Endothelial cell (in vitro differentiated cells): ENCODE measurements at places on chromosomes 6 and 20.
A peak's percentile ranks its signal among the peaks of the same experiment; 100 is the strongest.

GRCh38 chr20:38170826-38171674, 6.0 kb upstream of the TGM2 start:
- no peak overlapping the region for H3K4me3 ChIP-seq
- H3K27ac ChIP-seq, result peak overlapping the region; percentile 13
- no peaks in the 10 kb centered on the region for H3K36me3 ChIP-seq
- peaks cover 23% of the 10 kb centered on the region for H3K4me1 ChIP-seq
- peaks cover 2% of the 10 kb centered on the region for H3K27me3 ChIP-seq

- peak overlapping the region; percentile 86 for H3K27ac ChIP-seq
- H3K4me3 ChIP-seq, result peak overlapping the region; percentile 82
- no peaks in the 10 kb centered on the region for H3K36me3 ChIP-seq
- DNase-seq, result peak; percentile 22
- peaks cover 16% of the 10 kb centered on the region for H3K27me3 ChIP-seq
- H3K4me1 ChIP-seq, result peaks cover 38% of the 10 kb centered on the region
These were observed 3.5 kb downstream of the C20orf204 start for GRCh38 chr20:64039293-64040160.

- no peak overlapping the region for H3K27ac ChIP-seq
- no peaks in the 10 kb centered on the region for H3K36me3 ChIP-seq
- H3K4me3 ChIP-seq, result no peak overlapping the region
- H3K4me1 ChIP-seq, result no peaks in the 10 kb centered on the region
- no peak for DNase-seq
These were observed 393.1 kb downstream of the FRK start for GRCh38 chr6:115667478-115668026.

DNA sequence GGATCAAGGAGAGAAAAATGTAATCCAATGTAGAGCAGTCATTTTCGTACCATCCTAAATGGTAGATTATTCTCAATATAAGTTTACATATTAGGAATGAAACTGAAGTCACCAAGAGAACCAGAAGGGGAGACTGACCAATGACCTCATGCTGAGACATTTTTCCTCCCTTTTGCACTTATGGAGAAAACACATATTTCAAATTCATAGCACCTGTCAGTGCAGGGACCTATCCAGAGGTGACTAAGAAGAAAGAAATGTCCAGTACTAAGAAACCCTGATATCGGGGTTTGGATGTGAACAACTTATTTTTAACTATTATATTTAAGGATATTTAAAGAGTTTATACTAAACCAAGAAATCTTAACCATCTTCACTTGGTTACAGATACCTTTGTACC, 16.6 kb upstream of the LYRM2 start:
- no peak overlapping the region for H3K4me3 ChIP-seq
- DNase-seq, result no peak
- H3K27me3 ChIP-seq, result no peaks in the 10 kb centered on the region
- H3K4me1 ChIP-seq, result no peaks in the 10 kb centered on the region

GRCh38 chr6:69835414-69836179, 30.8 kb upstream of the COL19A1 start:
- H3K27me3 ChIP-seq, result no peaks in the 10 kb centered on the region
- no peaks in the 10 kb centered on the region for H3K4me1 ChIP-seq
- DNase-seq, result peak; percentile 28

DNA sequence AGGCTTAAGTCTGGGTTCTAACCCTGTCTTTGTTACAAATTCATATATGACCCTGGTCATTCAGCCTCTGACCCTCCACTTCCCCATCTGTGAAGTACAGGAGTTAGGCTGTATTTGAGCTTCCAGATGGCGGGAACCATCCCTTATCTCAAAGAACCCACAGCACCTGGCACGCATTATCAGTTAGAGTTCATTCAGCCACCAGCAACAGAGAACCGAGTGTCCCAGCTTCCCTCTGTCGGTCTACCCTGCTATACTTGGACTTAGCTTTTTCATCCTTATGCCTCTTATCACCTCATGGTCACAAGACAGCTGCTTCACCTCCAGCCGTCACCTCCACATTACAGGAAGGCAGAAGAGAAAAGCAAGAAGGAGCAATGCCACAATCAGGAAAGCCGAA, 147.8 kb downstream of the EYA2 start:
- no peaks in the 10 kb centered on the region for H3K4me1 ChIP-seq
- H3K27ac ChIP-seq, result no peak overlapping the region
- H3K36me3 ChIP-seq, result no peaks in the 10 kb centered on the region
- no peak for DNase-seq
- H3K4me3 ChIP-seq, result no peak overlapping the region

GRCh38 chr6:29558439-29559079, 973 bp downstream of the UBD start:
- no peak for DNase-seq
- H3K4me3 ChIP-seq, result no peak overlapping the region
- no peaks in the 10 kb centered on the region for H3K36me3 ChIP-seq
- H3K27ac ChIP-seq, result no peak overlapping the region
- H3K27me3 ChIP-seq, result peaks cover 13% of the 10 kb centered on the region

- no peak overlapping the region for H3K27ac ChIP-seq
- peaks cover 5% of the 10 kb centered on the region for H3K27me3 ChIP-seq
- no peak for DNase-seq
- H3K4me1 ChIP-seq, result no peaks in the 10 kb centered on the region
- no peak overlapping the region for H3K4me3 ChIP-seq
- H3K36me3 ChIP-seq, result no peaks in the 10 kb centered on the region
These were observed 265.9 kb upstream of the QKI start for GRCh38 chr6:163148451-163149278.

- no peak overlapping the region for H3K27ac ChIP-seq
- peaks cover 7% of the 10 kb centered on the region for H3K27me3 ChIP-seq
- no peaks in the 10 kb centered on the region for H3K36me3 ChIP-seq
- DNase-seq, result no peak
These were observed 164.2 kb upstream of the TOP1 start for GRCh38 chr20:40864470-40864869.

DNA sequence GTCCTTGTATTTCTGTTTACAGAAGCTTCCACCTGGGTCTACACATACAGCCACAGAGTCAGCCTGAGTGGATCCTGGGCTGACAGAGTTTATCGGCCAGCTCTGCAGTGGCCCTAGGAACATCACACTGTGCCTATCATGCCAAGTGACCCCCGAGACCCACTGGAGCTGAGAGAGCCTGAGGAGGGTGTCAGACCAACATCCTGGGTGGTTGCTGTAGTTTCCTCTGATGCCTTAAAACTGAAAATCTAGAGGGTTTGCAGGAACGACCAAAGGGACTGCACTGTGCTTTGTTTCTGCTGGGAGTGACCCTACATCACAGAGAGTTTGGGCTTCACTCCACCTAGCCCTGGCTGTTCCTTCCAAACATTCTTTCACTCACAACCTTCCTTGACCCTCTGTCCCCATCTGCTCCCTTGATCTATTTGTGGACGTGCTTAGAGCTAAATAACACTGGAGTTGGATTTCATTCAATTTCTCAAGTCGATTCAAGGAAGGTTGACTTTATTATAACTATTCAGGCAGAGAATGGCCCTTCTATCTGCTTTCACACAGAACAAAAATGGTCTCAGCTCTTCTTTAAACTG, 18.1 kb downstream of the MYLK4 start:
- peaks cover 3% of the 10 kb centered on the region for H3K4me1 ChIP-seq
- no peak for DNase-seq
- no peak overlapping the region for H3K27ac ChIP-seq
- no peak overlapping the region for H3K4me3 ChIP-seq

- H3K4me3 ChIP-seq, result no peak overlapping the region
- no peak overlapping the region for H3K27ac ChIP-seq
- peaks cover 11% of the 10 kb centered on the region for H3K27me3 ChIP-seq
These were observed 40.8 kb downstream of the NOL4L start for GRCh38 chr20:32544260-32544722.

DNA sequence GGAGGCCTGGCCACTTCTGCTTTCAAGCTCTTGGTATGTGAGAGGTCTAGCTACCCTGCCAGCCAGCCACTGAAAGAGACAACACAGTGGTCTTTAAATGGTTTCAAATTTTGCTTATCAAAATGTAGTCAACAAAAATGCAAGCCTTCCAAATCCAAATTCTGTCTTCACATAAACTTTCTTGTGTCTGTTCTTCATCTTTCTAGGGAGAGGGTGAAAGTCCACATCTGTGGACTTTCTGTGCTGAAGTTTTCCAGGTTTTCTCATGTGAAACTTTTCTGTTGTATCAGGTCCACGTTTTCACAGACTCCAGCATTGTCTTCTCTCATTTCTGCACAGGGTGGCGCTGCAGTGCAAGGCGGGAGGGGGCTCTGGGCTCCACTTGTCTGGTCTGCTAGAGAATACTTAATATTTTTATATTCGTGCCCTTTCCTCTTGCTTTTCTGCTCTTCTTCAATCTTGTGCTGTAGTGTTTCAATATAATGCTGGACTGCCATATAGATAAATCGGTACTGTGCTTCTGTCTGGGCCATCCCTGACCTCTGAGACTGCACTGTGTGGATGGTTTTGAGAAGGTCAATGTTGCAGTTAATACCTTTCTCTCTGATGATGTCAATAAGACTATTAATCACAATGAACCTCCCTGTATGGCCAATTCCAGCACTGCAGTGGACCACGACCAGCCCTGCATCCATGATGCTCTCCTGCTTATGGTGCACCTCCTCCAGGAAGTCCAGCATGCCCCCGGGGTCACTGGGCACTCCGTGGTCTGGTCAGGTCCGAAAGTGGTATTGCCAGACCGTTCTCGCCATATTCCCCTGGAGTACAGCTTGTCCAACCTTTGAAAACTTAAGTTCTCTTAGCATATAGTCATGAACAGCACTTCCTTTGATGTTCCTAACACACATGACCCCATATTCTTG, 161.6 kb upstream of the TNFAIP3 start:
- peaks cover 8% of the 10 kb centered on the region for H3K4me1 ChIP-seq
- H3K27ac ChIP-seq, result peak overlapping the region; percentile 50
- H3K4me3 ChIP-seq, result no peak overlapping the region
- no peaks in the 10 kb centered on the region for H3K27me3 ChIP-seq
- no peaks in the 10 kb centered on the region for H3K36me3 ChIP-seq

- H3K4me1 ChIP-seq, result peaks cover 3% of the 10 kb centered on the region
- peaks cover 5% of the 10 kb centered on the region for H3K27me3 ChIP-seq
- peaks cover 3% of the 10 kb centered on the region for H3K36me3 ChIP-seq
- no peak overlapping the region for H3K4me3 ChIP-seq
These were observed 84.2 kb upstream of the FRMD1 start for GRCh38 chr6:168163096-168163731.

DNA sequence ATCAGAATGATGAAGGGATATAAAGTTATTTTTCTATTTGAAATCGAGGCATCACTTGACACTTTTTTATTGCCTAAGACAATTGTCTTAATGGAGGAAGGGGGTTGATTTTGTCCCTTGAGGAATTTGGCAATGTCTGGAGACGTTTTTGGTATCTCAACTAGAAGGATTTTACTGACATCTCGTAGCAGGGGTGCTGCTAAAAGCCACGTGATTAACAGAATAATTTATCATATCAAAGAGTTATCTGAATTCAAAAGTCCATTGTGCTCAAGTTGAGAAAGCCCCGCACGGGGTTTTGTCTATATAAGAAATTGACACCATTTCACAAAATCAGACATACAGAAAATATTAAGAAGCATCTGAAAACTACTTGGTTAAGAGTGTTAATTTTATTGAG, 1.5 kb upstream of the TAAR6 start:
- no peaks in the 10 kb centered on the region for H3K4me1 ChIP-seq
- H3K4me3 ChIP-seq, result no peak overlapping the region
- DNase-seq, result no peak
- H3K27me3 ChIP-seq, result no peaks in the 10 kb centered on the region

GRCh38 chr6:164184410-164184809, 769.9 kb downstream of the QKI start:
- no peak overlapping the region for H3K27ac ChIP-seq
- no peak overlapping the region for H3K4me3 ChIP-seq
- no peaks in the 10 kb centered on the region for H3K4me1 ChIP-seq
- DNase-seq, result no peak
- H3K36me3 ChIP-seq, result no peaks in the 10 kb centered on the region

- H3K27ac ChIP-seq, result no peak overlapping the region
- H3K4me1 ChIP-seq, result no peaks in the 10 kb centered on the region
- no peak overlapping the region for H3K4me3 ChIP-seq
- H3K36me3 ChIP-seq, result no peaks in the 10 kb centered on the region
- DNase-seq, result peak; percentile 7
- no peaks in the 10 kb centered on the region for H3K27me3 ChIP-seq
These were observed 8.9 kb upstream of the TAAR5 start for GRCh38 chr6:132598473-132598872.

GRCh38 chr20:36349384-36350170, 43.4 kb downstream of the DLGAP4 start:
- peaks cover 22% of the 10 kb centered on the region for H3K4me1 ChIP-seq
- no peak overlapping the region for H3K4me3 ChIP-seq
- no peak for DNase-seq
- no peaks in the 10 kb centered on the region for H3K36me3 ChIP-seq

- no peak overlapping the region for H3K27ac ChIP-seq
- no peak overlapping the region for H3K4me3 ChIP-seq
- no peak for DNase-seq
- H3K4me1 ChIP-seq, result no peaks in the 10 kb centered on the region
These were observed 11.8 kb downstream of the RFX6 start for GRCh38 chr6:116888732-116889360.

GRCh38 chr6:120248451-120248850, 898.9 kb upstream of the MAN1A1 start:
- no peak overlapping the region for H3K27ac ChIP-seq
- no peaks in the 10 kb centered on the region for H3K36me3 ChIP-seq
- no peaks in the 10 kb centered on the region for H3K4me1 ChIP-seq
- DNase-seq, result no peak
- no peak overlapping the region for H3K4me3 ChIP-seq

DNA sequence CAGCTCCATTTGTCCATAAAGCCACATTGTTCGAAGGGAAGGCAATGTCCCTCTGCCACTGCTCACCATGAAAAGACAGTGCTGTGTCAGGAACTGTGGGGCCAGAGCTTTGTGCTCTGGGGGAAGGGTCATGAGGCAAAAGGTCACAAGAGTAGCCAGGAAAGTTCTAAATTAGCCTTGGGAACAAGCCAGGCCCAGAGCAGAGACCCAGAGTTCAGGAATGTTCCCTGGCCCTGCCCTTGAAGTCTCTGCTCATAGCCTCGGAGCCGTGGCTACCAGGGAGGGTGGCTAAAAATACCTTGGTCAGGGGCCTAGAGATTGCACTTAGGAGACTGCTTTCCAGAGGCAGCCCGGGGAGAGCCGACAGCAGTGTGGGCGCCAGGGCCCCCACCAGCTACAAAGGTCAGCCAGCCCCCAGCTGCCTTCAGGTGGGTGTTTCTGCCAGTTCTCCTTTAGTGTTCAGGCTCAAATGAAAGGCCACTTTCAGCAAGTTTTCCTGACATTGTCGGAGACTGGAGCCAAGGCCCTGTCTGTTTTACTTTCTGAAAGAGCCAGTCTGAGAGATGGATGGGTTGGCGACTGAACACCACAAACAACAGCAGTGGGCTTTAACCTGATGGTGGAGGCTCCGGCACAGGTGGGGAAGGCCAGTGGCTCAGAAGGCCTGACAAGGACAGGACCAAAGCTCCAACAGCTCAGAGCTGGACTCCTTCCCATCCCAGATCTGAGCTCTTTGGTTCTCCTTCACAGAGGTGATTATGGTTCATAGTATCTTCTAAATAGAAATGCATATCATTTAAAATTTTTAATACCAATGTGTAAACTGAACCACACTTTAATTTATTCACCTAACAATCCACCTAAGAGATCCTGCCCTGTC, 76.2 kb downstream of the CDH26 start:
- H3K27ac ChIP-seq, result no peak overlapping the region
- H3K27me3 ChIP-seq, result peaks cover 5% of the 10 kb centered on the region
- DNase-seq, result no peak
- no peak overlapping the region for H3K4me3 ChIP-seq
- H3K36me3 ChIP-seq, result no peaks in the 10 kb centered on the region
- no peaks in the 10 kb centered on the region for H3K4me1 ChIP-seq
